ENCODE measurements at places on chromosomes 7 and 10.
A peak's percentile ranks its signal among the peaks of the same experiment; 100 is the strongest.

DNA sequence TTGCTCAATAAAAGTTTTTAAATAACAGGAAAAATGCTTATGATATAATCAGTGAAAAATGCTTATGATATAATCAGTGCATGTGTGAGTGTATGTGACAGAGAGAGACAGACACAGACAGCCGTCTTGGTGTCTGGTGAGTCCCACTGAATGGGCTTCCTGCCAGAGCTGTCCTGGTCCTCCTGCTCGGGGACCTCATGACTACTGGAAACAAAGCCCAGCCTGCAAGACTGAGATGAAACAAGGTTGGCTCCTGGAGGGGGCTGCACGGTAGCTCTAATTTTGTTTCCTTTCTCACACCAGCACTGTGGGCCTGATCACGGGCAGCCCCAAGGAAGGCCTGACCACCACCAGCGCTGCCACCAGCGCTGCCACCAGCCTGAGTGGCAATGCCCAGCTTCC is 57.3 kb downstream of the NRP1 start:
- no peak for DNase-seq

GRCh38 chr10:48498940-48499510 is 105.8 kb downstream of the ARHGAP22 start:
- no peak for DNase-seq

DNA sequence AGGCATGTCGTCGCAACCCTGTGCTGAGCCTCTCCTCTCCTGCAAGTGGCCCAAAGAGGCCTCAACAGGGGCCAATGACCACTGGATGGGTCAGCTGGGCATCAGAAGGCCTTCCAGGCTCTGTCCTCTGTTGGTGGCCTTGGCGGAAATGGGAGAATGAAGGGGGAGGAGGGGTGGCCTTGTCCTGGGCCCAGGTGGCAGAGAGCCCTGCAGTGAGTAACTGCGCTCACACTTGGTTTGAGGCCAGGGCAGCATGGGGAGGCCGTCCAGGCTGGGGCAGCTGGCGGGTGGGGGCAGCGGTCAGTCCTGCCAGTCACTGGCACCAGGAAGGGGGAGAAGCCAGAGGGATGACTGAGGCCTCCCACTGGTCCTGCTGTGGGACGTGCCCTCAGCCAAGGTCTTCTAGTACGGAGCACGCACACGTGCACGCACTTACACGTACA is 59.8 kb downstream of the LHPP start:
- no peak for DNase-seq

- peak; percentile 37 for DNase-seq
Measured at GRCh38 chr10:110212119-110213006, 5.0 kb downstream of the MXI1 start.

GRCh38 chr10:132068431-132069121 is 2.8 kb downstream of the JAKMIP3 start:
- DNase-seq, result no peak
